Muscle of back (tissue), 13 donors: ENCODE measurements at places on chromosomes 3 and 15.

- DNase-seq, result peak; percentile 43
These were observed 300.7 kb upstream of the SATB1 start for GRCh38 chr3:18725668-18726407.

DNA sequence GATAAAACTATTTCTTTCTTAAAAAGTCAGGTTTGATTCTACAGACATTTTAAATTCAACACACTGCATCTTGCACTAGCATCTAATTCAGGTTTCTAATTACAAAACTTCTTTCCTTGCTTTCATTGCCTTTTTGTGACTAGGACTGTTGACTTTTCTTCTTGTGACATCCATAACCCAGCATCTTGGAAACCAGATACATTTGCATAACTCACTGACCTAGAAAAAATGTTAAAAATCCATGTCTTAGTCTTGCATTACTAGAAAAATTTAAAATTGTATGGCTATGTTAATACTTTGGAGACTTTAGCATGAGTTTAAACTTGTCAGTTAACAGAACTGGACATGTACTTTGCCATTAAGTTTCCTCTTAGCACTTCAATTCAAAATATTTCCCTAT, 72.7 kb downstream of the DTWD1 start:
- DNase-seq, result no peak

DNA sequence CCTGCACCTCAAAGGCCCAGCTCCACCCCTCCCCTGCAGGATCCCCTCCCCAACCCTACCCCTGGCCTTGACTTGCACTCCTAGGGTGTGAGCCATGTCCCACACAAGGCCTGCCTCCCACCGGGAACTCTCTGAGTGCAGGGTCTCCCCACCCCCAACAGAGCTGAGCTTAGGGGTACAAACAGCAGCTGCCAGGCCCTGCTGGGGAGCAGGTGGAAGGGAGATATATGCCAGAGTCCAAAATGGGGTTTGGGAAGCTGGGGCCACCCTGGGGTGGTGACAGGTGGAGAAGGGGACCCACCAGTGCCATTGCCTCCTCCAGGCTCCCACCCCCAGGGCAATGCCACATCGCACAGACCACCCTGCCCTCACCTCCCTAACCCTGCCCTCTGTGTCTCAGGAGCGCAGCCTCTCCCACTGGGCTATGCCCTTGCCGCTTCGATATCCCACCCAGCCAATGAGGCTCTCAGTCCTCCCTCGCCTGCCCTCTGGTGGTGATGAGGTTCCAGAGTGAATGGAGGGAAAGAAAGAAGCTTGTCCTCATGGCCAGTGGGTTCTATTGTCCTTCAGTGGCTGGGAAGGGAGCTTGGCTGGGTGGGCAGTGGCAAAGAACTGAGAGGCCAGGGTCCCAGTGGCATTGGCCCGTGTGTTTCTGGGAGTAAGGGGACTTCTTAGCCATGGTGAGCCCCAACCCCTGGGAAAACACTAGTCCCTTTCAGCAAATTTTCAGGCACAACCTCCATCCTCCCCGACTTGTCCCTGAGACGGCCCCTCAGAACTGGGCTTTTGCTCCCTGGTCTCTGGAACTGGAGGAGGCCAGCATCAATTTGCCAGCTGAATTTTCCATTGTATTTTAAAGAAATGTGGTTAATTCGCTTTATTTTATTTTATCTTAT, 46.8 kb downstream of the CYP11A1 start:
- DNase-seq, result peak; percentile 57

DNA sequence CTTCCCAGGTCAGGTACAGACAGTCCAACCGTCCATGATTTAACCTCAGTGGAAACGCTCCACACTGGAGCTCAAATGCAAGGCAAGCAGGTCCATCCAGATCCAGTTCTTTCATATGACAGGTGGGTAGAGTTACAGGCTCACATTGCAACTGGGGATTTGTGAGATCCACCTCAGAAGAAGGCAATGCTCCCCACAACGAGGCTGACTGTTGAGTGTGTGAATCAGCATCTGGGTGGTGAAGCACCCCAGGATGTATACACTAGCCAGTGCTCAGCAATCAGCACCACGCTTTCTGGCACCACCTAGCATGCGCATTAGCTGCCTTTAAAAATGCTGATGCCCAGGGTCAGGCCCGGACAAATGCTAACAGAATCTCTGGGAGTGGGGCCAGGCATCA, 343.5 kb upstream of the ICE2 start:
- no peak for DNase-seq

- no peak for DNase-seq
These were observed 32.0 kb downstream of the PIK3CA start for GRCh38 chr3:179179979-179180759.

DNA sequence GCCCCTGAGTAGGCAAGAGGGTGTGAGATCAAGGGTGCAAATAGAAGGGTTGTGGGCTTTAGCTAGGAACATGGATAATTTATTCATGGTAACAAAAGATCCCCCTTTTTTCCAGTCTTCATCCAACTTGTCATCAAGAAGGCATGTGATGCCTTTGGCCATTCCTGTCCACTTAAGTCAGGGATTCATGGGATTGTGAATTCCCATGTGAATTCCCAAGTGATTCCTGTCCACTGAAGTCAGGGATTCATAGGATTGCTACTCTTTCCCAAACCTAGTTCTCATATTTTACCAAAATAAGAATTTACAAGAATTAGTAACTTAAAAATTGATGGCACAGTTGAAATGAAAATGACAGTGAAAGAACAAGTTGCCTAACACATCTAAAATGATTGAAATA, 40.8 kb downstream of the HMG20A start:
- no peak for DNase-seq

GRCh38 chr3:13501958-13502790, 22.1 kb downstream of the HDAC11 start:
- no peak for DNase-seq

GRCh38 chr15:39376371-39376909, 204.4 kb upstream of the THBS1 start:
- DNase-seq, result no peak

- peak; percentile 95 for DNase-seq
These were observed 166.2 kb downstream of the CHDH start for GRCh38 chr3:53680028-53680427.

DNA sequence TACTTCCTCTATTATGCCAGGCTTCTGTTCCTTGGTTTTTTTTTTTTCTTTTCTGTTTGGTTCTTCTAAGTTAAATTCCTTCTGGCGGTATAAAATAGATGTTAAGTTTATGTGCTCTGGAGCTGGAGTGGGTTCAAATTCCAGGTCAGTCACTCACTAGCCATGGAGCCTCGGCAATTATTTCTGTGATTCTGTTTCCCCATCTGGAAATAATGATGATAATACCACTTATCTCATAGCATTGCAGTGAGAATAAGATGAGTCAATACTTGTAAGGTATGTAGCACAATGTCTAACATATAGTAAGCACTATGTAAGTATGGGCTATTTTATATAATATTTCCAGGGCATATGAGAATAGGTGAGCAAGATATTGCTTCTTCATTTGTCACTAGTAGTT, 33.2 kb upstream of the ZDHHC23 start:
- peak; percentile 82 for DNase-seq

GRCh38 chr3:113055201-113055600, 64.4 kb downstream of the GTPBP8 start:
- no peak for DNase-seq

DNA sequence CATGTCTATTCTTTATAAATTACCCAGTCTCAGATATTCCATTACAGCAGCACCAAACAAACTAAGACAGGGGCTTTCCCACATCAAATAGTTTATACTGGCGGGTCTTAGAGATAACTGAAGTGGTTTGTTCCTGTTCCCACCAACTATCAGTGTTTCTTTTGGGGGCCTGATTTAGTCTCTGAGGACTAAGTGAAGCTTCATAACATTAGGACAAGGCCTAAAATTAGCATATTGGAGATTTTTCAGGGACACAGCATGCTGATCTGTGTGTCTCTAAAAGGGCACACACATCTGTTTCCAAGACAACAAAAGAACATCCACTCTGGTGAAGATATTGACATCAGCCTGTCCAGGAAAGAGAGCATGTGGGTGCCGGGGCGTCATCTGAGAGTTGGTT, 72.6 kb upstream of the SEMA6D start:
- no peak for DNase-seq

DNA sequence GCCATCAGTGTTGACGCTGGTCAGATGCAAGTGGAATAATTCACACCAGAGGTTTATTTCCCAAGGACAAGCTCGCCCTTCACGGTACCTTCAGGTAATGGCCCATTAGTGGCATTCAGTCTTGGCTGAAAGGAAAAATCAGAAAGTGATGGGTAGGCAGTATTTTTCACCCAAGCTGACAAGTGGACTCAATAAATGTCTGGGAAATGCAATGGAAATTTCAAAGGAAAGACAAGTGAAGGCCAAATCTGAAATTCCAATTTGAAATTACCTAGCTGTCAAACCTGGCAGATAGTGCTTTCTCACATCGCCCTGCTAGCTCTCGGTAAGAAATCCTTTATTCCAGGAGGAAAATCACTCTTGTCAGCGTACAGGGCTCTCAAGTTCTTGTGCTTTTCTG, 413.5 kb downstream of the OCA2 start:
- DNase-seq, result no peak

DNA sequence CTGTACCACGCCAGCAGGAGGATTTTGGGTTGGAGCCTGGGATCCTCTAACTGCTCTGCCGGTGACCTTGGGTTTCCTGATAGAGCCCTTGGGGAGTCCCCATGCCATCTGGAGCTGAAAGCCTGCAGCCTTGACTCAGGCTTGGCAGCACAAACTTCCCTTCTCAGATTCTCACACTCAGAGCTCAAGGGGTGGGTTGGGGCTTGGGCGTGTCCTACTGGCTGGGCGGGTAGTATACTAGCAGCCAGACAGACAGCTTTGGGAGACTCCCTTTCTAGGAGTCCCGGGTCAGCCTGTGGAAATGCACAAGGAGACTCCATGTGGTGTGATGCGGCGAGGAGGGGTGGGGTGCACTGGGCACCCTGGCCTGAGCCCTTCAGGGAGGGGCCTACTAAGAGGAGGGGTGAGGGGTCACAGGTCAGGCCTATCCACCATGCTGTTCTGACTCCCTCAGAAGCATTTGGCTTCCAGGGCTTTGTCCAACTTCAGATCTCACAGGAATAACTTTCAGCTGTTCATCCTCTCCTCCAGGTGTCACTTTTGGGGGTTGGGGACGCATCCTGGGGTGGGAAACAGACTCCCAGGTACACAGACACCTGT, 21.6 kb upstream of the PLXNA1 start:
- peak; percentile 78 for DNase-seq

DNA sequence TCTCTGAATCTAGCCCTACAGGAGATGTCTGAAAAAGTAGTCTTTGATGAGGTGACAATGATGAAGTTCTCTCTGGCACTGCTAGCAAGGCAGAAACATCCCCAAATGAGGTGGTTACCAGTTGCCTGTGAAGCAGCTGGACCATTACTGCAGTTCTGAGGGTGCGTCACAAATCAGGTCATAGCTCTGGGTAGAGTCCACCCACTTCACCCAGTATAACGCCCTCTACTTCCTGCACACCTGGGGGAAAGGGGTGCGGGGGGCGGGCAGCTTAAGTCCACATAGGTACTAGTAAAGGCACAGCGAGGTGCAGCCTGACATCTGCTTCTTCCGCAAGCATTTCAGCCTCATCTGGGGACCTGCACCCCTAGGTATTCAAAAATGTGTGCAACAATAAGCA, 13.4 kb upstream of the SATB1 start:
- no peak for DNase-seq

DNA sequence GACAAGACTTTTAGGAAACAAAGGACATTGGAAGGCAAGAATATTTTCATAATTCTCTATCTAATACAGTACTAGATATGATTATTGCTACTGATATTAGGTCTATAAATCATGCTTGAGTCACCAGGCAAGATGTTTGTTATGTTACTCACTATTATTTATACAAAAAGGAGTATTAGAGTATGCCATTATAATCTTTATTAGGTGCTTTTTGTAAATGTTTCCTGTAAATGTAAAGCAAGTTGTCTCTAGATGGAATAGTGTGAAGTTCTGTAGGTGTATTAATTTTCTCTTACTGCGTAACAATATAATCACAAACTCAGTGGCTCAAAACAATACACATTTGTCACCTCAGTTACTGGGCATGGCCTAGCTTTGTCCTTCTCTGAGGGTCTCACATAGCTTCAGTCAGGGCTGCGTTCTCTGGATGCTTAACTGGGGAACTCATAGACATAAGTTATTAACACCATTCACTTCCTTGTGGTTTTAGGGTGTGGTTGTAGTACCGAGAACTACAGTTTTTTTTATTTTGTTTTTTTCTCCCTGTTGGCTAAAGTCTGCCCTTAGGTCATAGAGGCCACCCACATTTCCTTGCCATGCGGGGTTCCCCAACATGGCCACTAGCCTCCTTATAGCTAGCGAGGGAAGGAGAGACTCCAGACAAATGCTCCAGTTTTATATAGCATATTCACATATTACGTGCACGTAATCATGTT, 20.3 kb upstream of the MAP3K13 start:
- no peak for DNase-seq

DNA sequence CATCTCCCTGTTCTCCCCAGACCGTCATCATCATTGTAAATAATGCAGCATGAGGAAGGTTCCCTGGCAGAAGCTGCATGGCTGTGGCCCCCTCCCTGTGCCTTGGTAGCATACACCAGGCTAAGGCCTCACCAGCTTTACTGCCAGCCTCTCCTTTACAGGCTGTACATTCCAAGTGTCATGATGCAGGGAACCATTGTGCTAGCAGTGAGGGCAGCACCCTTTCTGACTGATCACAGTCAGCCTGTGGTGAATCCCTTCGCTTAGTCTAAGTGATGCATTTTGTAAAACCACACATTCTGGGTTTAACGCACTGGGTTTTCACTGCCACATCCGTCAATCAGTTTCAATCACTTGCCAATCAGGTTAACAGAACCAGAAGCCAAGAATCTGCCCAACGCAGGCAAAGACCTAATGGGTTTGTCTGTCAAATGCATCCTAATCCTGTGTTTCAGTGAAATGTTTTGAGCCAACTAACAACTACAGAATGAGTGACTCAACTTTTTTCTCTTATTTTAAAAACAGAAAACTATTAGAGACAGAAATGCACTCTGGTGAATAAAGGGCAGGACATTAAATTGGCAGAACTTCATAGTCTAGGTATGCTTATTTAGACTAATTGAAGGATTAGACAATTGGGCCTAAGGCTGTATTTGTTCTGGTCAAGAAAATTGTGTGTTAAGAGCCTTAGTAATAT, 225.9 kb upstream of the DPH6 start:
- DNase-seq, result no peak

DNA sequence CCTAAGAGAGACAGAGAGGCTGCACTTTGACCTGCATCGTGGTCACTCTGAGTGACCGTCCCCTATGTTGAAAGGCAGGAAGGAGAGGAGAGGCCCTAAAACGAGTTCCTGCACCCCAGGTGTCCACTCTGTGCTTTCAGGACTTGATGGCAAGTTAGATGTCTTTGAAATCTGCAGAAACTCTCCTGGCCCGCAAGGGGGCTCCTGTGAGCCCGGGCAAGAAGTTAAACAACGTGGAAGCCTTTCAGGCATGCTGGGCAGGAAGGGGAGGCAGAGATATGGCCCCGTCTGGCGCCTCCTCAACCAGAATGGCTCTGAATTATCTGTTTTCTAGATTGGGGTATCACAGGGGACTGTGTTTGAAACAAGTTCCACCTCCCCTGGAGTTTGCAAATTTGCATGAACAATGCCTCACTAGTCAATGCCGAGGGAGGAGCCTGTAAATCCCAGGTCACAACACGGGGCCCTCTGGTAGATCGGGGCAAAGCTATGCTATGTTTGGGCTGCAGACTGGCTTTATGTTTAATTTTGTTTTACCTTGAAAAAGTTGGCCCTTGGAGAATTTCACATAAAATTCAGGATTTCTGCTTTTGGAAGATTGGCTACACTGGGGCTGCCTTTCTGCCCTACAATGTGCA, 9.8 kb downstream of the CTXND1 start:
- DNase-seq, result no peak
